Choroid plexus epithelial cell (primary cell): ENCODE measurements at places on chromosomes 3 and 15.
A peak's percentile ranks its signal among the peaks of the same experiment; 100 is the strongest.

DNA sequence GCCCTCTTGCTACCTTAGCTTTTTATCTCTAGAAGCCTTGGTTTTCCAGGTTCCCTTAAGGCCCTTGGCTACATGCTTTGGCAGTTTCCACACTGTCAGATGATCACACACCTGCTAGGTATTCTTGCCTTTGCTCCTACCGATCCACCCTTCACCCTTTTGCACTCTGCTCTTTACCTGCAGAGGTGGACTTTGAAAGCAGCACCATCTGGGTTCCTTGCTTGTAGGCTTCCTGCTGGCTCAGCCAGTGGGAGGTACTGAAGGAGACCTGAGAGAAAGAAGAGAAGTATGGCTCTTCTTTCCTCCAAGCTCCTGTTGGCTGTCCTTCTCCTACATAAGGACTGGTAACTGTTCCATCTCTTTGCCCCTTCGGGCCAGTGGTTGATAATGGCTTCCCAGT lies 7.3 kb upstream of the ZNF592 start:
- no peak for DNase-seq

- no peak for DNase-seq
These were observed 6.7 kb downstream of the PRC1 start for GRCh38 chr15:90987561-90988141.

- DNase-seq = no peak
These were observed 203.6 kb downstream of the TNIK start for GRCh38 chr3:171256445-171257250.

- DNase-seq = peak; percentile 93
These were observed at the start of gene SLC6A6 for GRCh38 chr3:14402304-14402811. Gene SLC6A6, plus strand, starts transcription at chr3:14402606. Its CDS starts 41,029 bp downstream, at chr3:14443635.

GRCh38 chr15:60396958-60397771 lies 621 bp downstream of the ANXA2 start:
- DNase-seq = peak; percentile 71

GRCh38 chr3:31962801-31963205 lies 18.3 kb downstream of the OSBPL10 start:
- DNase-seq = no peak

DNA sequence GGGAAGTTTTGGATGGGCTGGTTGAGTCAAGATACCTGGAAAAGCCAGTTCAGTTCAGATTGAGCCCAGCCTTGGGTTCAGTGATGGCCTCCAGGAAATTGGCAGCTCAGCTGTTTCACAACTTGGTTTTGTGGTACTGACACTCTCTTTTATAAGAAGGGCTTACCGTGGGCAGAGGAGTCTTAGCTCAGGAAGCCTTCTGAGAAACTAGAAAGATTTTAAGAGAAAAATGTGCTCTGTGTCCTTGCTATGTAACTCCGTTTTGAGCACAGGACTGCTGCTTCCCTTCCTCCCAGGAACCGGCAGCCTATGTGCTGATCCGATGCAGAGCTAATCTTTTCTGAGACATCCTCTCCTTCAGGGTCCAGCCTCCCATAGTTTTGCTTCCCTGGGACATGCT lies 46.6 kb upstream of the RASGRP1 start:
- no peak for DNase-seq

- DNase-seq = peak; percentile 14
These were observed 44.6 kb upstream of the SLC25A36 start for GRCh38 chr3:140896997-140897396.

DNA sequence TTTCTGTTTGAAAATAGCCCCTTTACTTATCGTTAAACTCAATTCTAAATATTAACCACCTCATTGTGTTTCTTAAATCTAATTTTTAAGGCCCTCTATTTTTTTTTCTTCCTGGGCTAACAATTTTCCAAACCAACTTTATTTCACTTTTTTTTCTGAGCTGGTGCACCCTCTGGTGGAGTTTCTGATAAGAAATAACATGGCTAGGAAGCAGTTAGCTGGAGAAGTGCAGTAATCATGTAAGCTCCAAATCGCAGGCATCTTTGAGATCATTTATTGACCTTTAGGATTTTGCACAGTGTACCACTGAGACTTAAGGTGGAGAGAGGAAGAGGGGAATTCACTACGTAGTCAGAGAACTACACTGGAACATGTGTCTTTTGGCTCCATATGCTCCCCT lies 6.4 kb downstream of the TMEM207 start:
- DNase-seq = peak; percentile 61

DNA sequence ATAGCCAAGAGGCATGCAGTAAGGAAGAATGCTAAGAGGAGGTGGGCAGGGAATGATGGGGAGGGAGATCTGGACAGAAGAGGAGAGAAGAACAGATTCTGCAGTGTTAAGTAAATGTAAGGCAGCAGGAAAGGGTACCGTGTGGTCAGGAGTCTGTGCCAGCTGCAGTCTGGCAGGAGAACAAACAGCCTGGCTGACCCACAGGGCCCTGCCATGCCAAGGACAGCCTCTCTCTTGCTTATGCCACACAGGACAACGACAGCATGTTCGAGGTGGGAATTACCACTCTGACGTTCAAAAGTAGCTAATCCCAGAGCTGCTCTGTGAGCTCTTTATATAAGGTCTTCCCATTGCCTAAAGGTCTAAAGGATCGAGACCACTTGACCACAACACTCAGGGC lies 31.3 kb downstream of the DAPK2 start:
- no peak for DNase-seq

GRCh38 chr15:40808861-40809450 lies 1.7 kb upstream of the DNAJC17 start:
- DNase-seq = no peak

- no peak for DNase-seq
These were observed 66.3 kb upstream of the DCBLD2 start for GRCh38 chr3:98967758-98968157.

GRCh38 chr3:176595307-176595706 lies 602.0 kb downstream of the TBL1XR1 start:
- peak; percentile 64 for DNase-seq

GRCh38 chr3:59817511-59817910 lies 767.7 kb upstream of the CFAP20DC start:
- peak; percentile 53 for DNase-seq

DNA sequence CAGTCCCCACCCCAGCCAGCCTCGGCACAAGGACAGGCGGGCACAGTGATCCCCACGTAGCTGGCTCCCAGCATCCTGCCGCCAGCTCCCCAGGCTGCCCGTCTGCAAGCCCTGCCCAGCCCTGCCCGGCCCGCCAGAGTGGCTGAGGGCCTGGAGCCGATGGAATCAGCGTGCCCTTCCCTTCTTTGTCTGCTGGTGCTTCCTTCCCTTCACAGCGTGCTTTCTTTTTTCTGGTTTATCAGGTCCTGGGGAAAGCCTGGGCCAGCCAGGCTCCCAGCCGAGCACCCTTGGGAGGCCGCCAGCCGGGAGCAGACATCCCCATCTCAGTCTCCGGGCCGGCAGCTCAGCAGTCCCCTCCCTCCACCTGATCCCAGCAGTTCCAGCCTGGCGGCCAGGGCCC lies 54.7 kb upstream of the SMAD6 start:
- DNase-seq = peak; percentile 38

GRCh38 chr3:107103786-107104185 lies 273.5 kb upstream of the CCDC54 start:
- DNase-seq = no peak

- DNase-seq = no peak
These were observed 771.6 kb upstream of the NR2F2 start for GRCh38 chr15:95558916-95559315.

DNA sequence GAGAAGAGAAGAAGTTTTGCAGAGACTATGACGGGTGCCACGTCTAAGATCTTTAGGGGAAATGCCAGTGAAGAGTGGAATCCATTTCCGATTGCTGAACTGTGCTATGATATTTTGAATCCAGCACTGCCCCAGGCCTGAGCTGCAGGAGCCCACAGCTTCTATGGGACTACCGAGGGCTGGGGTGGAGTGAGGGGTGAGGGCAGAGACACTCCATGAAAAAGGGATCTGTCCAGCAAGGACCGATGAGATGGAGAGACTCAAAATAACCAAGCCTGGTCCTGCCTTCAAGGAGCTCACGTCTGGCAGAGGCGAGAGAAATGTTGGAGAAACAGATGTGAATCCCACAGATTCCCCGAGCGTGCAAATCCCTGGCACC lies 79.8 kb upstream of the MEF2A start:
- no peak for DNase-seq

DNA sequence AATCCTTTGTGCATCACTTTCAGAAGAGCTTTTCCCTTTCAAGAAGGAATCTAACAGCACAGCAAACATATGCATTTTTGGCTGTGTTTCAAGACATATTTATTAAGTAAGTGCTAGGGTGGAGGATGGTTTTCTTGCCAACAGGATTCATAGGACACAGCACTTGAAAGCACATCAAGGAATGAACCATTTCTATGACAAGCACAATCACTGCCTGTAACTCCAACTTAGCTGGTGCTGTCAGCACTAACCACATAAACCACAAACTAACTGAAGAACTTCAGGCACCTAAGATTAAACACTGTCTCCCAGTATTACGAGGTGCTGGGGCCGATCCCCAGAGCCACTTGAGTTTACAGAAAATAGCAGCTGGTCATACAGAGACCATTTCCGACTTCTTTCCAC lies 35.4 kb upstream of the SPRED1 start:
- DNase-seq = peak; percentile 87

DNA sequence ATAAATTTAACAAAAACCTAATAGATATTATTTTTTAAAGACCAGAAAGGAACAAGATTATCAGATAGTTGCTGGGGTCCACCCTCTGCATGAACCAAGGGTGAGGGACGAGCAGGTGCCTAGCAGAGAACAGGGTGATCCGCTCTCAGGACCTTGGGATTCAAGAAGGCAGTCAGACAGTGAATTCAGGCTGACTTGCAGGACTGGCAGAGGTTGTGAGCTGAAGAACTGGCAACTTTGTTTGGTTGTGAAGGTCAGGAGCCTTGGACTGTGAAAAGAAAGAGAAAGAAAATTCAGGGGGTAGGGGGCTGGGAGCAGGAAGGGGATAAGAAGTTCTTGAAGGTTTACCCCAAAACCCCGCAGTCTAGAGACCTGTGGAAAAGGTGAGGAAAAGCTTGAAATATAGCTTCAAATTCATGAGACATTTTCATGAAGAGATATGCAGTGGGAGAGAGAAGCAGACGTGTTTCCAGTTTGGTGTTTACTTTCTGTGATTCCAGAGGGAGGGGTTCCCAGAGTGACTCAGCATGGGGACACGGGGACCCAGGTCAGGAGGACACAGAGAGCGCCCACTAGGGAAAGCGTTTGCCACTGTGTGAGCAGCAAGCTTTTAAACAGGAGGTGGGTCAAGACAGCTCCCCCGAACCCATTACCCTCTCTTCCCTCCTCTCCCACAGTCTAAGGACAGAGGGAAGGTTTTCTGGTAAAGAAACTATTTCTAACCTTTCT lies 217.2 kb upstream of the UMPS start:
- DNase-seq = no peak

- no peak for DNase-seq
These were observed 176.6 kb downstream of the IL20RB start for GRCh38 chr3:137134431-137134830.

GRCh38 chr15:100332721-100333120 lies 9.1 kb downstream of the ADAMTS17 start:
- no peak for DNase-seq

DNA sequence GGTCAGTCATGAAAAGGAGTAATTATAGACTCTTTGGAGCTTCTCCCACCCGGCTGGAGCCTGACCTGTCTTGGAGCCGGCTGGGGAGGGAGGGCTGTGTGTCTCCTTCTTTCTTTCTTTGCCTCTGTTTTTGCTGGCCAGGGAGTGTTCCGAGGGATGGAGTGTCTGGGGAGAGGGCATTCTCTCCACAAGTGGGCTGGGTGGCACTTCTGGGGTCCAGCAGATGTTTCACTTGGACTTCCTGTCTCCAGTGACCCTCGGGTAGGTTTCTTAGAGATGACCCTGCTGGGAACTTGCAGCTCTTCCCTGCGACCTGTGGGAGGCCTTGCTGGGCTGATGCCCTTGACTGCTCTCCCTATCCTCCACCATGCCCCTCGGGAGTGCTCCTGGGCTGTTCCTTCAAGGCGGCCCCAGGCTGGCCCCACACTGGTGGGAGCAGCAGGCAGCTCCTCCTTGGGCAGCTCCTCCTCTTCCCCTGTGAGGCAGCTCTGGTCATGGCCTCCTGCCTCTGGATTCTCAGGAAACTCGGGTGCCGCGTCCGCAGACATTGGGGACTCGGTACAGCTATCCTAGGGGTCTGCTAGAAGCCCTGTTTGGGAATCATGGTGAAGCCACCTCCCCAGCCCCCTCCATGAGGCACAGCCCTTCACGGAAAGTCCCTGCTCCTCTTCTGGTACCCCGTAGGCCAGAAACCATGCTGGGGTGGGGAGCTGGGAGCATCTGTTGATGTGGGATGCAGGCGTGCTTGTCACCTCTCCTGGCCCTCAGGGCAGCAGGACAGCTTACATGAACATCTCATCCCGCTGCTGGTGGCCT lies 44.9 kb downstream of the APBA2 start:
- no peak for DNase-seq

GRCh38 chr15:68982976-68983563 lies 31.4 kb upstream of the NOX5 start:
- DNase-seq = no peak

- peak; percentile 63 for DNase-seq
These were observed 136.7 kb upstream of the DAZL start for GRCh38 chr3:16741890-16742289.

GRCh38 chr3:101518421-101518871 lies 5.4 kb upstream of the SENP7 start:
- peak; percentile 10 for DNase-seq

DNA sequence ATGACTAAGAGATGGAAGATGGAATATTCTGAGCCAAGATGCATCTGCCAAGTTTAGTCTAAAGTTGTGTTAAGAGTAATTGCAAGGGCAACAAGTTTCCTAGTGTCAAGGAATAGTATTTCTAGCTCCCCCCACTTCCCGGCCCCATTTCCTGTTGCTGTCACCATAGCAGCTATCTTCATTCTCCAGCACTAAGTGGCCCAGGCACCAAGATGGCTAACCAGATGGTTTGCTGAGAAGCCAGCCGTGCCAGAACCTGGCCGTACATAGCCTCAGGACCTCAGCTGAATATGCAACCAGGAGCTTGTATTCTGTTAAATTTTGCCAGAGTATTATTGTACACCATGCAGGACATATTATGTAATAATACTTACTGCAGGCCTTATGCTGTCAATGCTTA lies 108.8 kb upstream of the UMPS start:
- peak; percentile 13 for DNase-seq

GRCh38 chr3:132721479-132722164 lies 587 bp downstream of the NPHP3 start:
- peak; percentile 80 for DNase-seq

DNA sequence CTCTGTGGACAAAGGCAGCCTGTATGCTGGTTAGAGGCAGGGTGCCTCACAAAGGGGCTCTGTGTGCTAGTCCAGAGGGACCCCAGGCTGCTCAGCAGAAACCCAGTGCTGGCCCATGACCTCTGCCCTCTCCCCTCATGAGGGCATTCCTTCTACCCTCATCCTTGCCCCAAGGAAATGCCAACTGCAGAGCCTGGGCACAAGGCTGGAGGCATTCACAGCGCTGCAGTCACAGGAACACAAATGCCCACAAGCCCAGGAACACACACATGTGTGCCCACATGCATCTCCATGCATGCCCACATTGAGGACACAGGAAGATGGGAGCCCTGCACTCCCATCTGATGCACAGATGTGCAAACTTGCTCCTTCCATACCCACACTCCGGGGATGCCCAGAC lies 3.8 kb downstream of the INKA1 start:
- DNase-seq = no peak
